ENCODE measurements at places on chromosomes 5 and 9. TPM values are rescaled to one million over a fixed set of nuclear protein-coding genes. Genes with fewer than 3 reads are reported as not detected.
A peak's percentile ranks its signal among the peaks of the same experiment; 100 is the strongest.

DNA sequence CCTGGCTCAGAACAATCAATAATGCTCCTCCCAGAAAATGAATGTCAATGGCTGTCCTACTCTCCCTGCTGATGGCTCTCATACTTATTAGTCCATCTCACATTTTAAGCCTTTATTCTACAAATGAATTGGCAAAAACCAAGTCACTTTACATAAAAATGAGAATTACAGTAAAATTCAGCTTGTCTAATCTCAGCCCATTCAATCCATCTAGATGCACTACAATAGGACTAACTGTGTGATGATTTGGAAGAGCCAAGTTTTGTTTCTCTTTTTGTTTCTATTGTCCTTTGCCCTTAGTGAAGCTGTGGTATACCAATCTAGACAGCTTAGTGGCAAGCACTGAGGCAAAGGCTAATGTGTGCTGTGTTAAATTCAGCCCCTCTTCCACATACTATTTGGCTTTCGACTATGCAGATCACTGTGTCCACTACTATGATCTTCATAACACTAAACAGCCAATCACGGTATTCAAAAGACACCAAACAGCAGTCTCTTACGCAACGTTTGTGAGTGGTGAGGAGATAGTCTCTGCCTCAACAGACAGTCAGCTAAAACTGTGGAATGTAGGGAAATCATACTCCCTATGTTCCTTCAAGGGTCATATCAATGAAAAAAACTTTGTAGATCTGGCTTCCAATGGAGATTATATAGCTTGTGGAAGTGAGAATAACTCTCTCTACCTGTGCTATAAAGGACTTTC is 140.8 kb upstream of the ZNF462 start:
- ATAC-seq, result no peak

GRCh38 chr9:125911861-125912644 is 164.9 kb downstream of the PBX3 start:
- no peak for ATAC-seq

GRCh38 chr5:88248743-88249540 is 19.7 kb downstream of the TMEM161B start:
- ATAC-seq, result peak; percentile 35

- ATAC-seq, result peak; percentile 79
Observed at GRCh38 chr9:94720846-94721549, 5.5 kb upstream of the AOPEP start.

LECT2 gene
- total RNA-seq, result not detected

GIN1 gene
- 4.3 TPM for total RNA-seq

NIPSNAP3A gene
- 22.9 TPM for total RNA-seq

ZNF169 gene
- 1.9 TPM for total RNA-seq
